ENCODE measurements at places on chromosomes 5 and 9.

DNA sequence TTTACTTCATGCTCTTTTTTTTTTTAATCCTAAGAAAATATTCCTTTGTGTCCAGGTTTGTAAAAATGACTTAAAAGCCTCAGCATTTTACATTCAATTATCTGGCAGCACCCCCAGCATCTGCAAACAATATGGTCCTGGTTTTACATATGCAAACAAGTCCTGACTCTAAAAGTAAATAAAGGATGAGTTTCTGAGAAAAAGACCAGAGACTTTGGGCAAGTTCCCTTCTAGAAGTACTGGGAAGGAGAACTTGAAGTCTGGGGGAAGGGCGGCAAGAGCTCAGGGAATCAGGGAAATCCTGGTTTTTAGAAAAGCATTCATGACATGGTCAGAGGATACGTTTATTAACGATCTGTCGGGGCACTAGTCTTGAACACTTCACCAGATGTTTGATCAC, 25.8 kb downstream of the COL23A1 start:
- DNase-seq: no peak

GRCh38 chr9:33202552-33203201, 35.5 kb upstream of the B4GALT1 start:
- no peak for DNase-seq

GRCh38 chr5:89064736-89065135, 181.8 kb upstream of the MEF2C start:
- no peak for DNase-seq

GRCh38 chr9:132873403-132873802, 4.7 kb downstream of the AK8 start:
- no peak for DNase-seq

- DNase-seq: no peak
Measured at GRCh38 chr5:75961818-75962217, 121.4 kb upstream of the SV2C start.

- no peak for DNase-seq
Measured at GRCh38 chr9:21711504-21711903, 90.9 kb upstream of the MTAP start.

GRCh38 chr9:17519761-17520160, 59.1 kb upstream of the SH3GL2 start:
- no peak for DNase-seq

DNA sequence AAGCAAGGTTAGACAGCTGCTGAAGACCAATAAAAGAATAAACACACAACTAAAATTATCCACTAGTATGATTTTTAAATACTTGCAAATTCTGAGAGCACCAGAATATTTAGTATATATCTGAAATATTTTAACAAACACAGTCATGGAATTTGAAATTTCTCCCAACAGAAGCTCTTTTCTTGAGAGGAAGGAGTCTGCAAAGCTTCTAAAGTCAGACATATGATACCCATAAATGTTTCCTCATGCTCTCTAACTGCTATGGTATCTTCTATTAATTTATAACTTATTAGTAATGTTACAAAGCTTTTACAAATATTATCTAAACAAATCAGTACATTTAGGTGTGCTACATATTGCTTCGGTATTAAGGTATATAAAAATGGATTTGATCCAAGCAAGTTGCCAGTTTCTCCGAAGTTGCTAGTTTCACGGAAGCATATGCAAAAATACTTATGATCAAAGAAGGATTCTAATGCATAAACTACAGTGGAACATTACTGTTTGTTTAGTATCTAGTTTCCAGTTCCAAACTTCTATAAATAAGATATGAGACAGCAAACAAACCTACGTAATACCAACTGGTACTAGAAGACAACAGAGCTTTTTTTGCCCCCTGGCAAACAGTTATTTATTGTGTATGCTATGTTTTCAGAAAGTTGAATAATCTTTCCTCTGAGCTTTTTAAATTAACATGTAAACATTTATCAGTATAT, 22.0 kb downstream of the FNIP1 start:
- DNase-seq: no peak

DNA sequence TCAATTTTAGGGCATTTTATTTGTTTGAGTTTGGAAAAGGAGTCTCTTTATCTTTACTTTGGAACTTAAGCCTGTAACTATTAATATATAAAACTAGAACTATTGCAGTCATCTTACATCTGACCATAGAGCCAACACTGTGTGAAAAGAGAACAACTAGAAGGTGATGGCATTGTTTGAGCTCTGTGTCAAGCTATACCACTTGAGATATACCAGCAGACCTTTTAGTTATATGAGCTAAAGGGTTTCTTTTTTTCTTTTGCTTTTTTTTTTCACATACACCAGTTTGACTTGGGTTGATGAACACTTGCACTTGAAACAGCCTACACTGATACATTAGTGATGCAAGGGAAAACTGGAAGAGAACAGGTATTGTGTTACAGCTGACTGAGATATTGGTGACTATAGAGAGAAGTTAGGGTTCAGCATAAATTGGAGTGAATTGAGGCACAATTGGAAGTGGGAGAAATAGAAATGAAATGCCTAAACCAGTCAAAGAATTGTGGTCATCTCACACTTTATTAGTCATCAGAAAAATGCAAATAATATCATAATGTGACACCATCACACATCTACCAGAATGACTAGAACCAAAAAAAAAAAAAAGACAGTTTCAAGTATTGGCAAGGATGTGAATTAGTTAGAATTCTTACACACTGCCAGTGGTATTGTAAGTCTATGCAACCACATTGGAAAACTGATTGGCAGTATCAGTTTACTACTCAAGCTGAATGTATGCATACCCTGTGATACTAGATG, 60.9 kb downstream of the ADRB2 start:
- no peak for DNase-seq

DNA sequence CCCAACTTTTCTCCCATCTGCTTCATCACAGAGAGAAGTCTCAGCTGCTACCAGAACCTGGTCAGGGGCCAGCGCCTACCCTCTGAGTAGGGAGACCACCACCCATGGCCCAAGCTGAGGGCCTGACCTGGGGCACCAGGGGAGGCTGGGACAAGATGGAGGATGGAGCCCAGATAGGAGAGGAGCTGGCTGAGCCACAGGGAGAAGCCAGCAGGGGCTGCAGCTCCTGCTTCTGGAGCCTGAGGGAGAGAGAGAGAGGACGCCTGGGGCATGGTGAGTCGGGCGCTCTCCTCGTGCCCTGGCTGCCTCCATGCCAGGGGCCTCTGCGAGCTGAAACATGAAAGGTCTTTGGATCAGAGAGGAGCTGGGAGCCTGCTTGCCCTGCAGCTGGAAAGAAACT, 1.4 kb upstream of the FOXI1 start:
- no peak for DNase-seq

- no peak for DNase-seq
Measured at GRCh38 chr9:113427629-113428028, 17.1 kb downstream of the C9orf43 start.

DNA sequence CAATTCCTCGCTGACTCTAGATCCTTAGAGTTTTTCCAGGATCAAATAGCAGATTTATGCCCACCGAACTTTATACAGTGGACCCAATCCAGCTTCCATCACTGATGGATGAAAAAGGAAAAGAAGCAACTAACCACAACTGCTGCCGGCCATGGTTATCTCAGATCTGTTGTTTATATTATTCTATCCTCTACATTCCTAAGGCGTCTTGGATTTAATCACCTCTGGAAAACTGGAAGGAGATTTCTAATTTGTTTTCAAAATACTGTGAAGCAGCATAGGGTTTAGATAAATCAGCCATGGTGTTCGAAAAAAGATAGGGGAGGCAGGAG, 663 bp upstream of the ZNF366 start:
- DNase-seq: no peak

DNA sequence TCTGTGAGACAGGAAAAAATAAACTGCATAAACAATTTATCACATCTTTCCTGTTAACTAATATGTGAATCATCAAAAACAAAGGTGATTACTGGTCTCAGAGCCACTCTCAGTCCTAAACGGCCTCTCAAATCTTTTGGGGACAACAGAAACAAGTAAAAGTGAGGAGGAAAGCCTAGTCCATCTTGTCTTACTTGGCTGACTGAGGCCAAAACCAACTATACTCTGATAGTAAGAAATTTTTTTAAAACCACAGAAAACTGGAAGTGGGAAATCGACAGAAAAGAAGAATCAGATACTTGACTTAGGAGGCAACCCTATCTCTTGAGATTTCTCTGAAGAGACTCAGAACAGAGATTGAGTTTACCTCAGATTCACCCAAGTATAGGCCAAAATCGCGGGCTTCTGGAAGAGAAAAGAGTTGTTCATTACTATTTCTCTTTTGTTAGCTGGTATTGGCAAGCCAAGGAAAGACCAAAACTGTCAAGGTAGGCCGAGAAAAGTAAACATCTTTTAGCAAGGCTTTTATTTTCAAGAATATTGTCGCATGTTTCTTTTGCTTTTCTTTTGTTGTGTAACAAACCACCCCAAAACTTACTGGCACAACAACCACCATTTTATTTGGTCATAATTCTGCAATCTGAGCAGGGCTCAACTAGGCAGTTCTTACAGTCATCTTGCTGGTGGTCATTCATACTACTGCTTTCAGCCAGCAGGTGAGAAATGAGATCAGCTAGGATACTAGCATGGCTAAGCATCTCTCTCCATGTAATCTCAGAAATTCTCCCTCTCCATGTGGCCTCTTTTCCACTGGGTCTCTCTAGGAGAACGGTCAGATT, 46.1 kb downstream of the RFX3 start:
- no peak for DNase-seq

DNA sequence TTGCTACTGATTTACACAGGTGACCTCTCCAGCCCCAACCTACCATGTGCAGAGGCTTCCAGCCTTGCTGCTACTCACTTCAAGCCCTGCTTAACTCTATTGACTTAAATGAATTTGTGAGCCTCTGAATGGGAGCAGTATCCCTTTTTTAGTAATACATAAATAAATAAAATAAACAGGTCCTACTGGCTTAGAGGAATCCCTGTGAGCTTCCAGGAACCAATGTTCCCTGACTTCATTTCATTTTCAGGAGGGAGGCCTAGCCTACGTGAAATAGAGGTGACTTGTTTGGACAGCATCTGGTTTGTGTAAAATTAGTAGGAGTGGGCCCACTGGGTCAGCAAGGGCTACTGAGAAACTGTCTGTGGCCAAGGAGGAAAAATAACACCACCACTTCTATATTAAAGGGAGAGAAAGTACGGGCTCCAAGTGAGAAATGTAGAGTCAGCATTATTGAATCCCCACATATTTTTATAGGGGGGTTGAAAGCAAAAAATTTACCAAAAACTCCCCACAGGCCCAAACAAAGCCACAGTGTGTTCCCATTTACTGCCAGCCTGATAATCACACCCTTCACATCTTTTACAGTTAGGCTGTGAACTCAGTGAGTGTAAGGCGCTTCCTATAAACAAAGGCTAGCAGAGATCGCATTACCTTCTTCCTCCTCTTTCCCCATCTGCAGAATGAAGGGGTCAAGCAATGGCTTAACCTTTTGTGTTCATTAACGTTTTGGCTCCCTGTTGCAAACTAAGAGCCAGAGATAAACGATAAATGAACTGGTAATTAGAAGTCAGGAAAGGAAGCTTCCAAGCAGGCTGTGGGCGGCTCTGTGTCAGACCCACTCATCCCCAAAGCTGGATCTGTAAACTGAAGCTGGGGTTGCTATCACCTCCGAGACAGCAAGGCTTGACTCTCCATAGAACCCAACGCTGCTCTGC, 138.8 kb upstream of the LIFR start:
- DNase-seq: no peak

DNA sequence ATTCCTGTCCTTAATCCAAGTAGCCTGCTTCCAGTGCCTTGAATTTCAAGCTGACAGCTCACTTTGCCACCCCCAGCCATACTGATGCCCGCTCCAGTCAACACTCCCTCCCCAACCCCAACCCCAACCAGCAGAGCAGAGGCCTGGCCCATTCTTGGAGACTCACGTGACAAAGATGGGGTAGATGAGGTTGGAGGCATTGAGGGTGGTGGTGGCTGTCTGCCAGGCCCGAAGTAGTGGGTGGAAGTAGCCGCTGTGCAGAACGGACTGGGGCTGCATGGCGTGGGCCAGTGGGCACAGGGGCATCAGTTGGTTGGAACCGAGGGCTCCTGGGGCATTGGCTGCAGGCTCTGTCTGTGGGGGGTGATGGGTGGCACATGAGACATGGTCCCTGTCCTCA, 7.8 kb downstream of the ALAD start:
- DNase-seq: no peak

- DNase-seq: no peak
Measured at GRCh38 chr9:88969646-88970373, 21.5 kb upstream of the S1PR3 start.

DNA sequence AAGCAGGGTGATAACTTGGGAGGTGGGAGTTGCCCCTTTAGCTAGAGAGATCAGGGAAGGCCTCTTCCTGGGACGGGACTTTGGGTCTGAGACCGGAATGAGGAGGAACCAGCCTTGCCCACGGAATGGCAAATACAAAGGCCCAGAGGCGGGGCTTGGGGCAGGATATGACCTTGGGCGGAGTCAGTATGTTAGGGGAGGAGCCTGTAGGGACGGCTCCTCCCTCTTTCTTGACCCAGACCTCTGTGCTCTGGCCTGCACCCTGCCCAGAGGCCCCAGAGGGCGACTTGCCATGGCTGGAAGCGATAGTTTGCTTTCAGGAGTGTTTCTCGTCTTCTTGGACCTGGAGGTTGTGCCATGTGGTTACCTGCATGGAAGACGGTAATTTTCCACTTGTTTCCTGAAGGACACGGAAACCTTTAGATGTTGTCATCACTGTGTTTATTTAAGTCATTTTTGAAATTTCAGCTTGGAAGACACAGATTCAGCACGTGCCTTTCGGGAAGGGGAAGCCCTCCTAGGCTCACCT, 85.6 kb downstream of the DAB2IP start:
- no peak for DNase-seq

DNA sequence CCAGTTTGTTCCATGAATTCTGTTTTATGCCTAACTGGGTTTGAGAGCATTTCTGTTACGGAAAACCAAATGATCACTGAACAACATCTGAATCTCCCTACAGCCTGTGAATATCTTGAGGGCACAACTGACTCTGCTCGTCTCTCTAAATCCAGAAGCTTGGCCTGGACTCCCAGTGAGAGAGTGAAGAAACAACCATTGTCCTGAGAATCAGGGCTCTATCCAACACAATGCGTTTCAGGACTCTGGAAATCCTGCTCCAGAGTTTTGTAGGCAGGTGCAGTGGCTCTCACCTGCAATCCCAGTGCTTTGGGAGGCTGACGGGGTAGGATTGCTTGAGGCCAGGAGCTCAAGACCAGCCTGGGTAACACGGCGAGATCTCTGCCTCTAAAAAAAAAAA, 7.8 kb upstream of the MVB12B start:
- no peak for DNase-seq

- no peak for DNase-seq
Measured at GRCh38 chr5:40397976-40398375, 281.7 kb upstream of the PTGER4 start.

GRCh38 chr9:2560180-2560579, 61.4 kb upstream of the VLDLR start:
- no peak for DNase-seq

DNA sequence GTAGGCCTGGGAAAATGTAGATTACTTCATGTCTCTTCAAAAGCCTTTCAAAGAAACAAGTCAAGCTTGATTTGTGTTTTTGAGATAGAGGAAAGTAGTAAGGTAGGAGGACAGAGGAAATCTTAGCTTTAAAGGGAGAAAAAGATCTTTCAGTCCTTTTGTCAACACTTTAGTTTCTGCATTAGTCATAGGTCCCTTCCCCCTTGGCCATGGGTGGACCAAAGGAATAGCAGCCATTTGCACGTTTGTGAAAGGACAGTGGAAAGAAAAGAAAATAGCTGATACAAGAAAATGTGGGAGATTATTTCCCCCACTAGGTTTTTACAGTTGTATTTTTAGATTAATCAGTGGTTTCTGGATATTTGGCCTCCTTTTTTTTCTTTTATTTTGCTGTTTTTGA, 121.9 kb upstream of the GRHPR start:
- DNase-seq: no peak

Measured in cortex of kidney (tissue), 1 donor.